ENCODE measurements at places on chromosomes 5 and 9.

DNA sequence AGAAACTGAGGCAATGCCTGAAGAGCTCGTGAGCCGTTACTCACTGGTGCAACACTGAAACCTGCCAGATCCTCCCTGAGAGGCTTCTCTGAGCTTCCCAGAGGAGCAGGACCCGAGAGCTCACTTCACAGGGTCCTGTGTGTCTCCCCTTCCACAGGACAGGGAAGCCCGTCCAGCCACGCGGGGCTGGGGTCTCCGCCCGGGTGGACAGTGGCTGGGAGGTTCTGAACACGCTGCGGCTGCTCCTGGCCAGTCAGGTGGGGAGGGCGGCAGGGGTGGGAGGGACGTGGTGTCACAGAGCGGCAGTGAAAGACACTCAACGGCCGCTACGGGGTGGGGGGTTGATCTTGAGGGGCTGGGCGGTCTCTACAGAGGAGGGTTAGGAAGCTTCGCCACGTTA, 290 bp upstream of the ZDHHC11 start:
- DNase-seq = no peak

DNA sequence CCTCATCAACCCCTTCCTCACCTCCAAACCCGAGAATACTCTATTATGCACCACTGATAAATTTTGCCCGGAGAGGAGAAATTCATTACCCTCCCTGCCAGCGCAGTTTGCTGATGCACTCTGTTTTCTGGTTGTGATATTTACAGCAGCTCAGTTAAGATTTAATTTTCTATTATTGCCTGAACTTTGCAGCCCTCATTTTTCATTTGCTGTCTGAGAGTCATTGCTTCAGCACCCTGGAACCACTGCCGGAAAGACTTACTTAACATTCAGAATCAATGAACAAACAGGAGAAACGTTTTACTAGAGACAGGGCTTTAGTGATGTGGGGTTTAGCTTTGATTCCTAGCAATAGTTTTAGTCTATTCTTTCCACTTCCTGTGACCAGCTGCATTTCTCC, 56.7 kb upstream of the MAMDC2 start:
- no peak for DNase-seq

GRCh38 chr9:87405677-87406542, 91.8 kb upstream of the DAPK1 start:
- no peak for DNase-seq

DNA sequence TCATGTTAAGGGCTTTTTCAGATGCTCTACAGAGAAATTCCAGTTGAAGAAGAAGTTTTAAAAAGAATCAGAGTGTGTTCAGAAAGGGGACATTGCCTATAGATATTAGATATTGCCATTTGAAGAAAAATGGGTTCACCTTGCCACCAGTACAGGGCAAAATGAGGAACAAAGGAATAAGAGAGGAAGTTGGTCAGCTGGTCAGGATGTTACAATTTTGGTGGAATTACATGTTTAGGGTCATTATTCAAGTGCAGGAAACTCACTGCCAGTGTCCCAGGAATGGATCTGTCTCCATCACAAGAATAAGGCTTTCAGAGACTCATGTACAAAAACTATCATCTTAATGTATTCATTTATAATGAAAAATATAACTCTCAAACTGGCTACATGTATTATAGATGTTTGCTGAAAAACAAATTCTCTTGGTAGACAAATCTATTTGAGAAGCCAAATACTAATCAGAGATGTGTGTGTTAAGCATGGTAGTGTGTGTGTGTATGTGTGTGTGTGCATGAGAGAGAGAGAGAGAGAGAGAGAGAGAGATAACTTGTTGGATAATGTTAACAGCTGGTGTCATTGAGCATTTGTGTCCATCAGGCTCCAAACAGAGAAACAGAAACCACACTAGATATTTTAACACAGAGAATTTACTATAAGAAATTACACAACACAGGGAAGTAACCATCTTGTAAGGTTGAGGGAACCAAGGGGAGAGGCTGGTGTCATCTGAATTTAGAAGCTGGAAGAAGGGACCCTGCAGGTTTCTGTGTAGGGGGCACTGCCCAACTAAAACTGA, 5.0 kb upstream of the C1QTNF3 start:
- DNase-seq = no peak

DNA sequence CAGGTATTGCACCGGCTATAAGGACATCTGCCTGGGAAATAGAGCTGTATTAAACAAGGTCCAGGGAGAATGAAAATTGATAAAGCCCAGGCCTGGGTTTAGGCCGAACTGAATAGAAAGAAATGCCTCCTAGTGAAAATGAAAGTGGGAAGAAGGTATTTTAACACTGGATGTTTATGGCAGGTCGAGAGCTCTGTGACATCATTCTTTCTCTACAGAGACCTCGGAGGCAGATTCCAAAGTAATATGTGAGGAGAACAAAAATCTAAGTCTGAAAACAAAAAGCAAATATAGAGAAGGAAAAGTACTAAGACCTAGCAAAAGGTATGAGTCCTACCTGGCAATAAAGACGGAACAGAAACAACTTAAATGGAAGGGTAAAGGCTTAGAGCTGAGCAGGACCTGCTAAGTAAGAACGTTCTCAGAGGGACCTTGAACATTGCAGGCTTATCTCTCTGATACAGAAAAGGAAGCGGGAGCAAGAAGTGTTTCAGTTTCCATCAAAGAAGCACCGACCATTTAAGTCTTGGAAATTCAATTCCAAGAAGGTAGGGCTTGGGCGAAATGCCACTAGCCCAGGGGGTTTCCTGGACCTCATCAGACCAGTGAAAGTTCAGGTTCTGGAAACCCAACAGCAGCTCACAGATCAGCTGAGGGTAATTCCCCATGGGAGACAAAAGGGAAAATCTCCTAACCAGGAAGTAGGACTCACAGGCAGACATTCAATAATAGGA, 80.0 kb downstream of the SUSD1 start:
- no peak for DNase-seq

- no peak for DNase-seq
Observed at GRCh38 chr5:147733075-147733474, 49.5 kb downstream of the JAKMIP2 start.

DNA sequence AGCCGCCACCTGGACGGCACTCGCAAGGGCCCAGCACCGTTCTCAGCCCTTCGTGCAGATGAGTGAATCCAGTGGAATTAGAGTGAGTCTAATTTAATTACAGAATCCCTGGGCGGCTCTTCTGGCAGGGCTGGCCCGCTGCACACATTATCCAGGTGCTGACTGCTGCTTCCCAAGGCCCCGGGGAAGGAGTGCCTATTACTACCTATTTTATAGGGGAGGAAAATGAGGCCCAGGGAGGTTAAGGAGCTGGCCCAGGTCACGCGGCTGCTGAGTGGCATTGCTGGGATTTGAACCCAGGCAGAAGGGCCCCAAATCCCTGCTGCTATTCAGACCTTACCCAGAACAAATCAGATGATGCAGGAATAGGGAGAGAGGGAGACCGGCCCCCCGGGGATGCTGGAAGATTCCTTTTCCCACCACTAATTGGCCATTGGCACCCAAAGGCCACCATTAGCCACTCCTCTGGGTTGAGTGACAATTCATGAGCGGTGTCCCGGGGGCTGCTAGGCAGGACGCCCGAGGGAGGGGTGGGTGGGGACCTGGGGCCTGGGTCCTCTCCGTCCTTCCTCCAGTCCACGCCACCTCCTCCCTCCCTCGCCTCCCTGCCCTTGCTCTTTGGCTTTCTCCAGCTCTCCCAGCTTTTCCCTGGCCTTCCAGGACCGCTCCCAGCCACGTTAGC, 10.3 kb upstream of the QRFP start:
- no peak for DNase-seq
